Inflammatory macrophage (primary cell): ENCODE measurements at places on chromosomes 2 and 18.
A peak's percentile ranks its signal among the peaks of the same experiment; 100 is the strongest.

- peak; percentile 59 for DNase-seq
Measured at GRCh38 chr2:112618383-112618782, 27.4 kb upstream of the SLC20A1 start.

DNA sequence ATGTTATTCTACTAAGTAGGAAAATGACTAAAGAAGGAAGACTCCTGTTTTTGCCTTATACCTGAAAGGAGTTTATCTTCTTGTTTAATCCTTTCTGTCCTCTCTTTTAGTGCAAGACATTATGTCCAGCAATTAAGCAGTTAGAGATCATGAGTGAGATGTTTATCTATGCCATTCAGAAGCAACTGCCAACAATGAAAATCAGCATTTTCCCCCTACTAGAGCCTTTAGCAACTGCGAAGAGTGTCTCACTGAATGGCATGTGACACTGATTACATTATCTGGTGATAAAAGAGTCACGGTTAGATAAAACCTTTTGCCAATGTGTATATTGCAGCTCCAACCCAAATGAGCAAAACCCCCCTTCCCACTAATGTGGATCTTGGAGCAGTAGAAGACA lies 357.7 kb upstream of the SYT4 start:
- no peak for DNase-seq

- no peak for DNase-seq
Measured at GRCh38 chr18:33757037-33757436, 179.0 kb downstream of the ASXL3 start.

- DNase-seq, result no peak
Measured at GRCh38 chr2:6506361-6506794, 359.3 kb downstream of the CMPK2 start.

DNA sequence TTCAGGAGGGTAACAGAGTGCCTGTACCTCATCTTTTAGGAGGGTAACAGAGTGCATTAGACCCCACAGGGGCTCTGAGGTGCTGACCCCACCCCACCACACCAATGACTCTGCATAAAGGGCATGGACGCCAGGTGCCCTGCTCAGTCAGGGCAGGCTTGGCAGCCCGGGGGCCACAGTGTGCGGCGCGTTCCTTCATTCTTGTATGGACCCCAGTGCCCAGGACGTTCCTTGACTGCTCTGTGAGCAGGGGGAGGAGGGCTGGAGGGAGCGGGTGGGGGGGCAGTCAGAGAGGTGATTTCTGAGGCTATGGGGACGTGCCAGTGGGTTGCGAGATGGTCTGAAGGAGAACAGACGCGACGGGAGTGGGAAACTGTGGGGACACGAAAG lies 168.7 kb upstream of the NCK2 start:
- no peak for DNase-seq

GRCh38 chr2:228140934-228141528 lies 40.5 kb downstream of the SPHKAP start:
- no peak for DNase-seq

DNA sequence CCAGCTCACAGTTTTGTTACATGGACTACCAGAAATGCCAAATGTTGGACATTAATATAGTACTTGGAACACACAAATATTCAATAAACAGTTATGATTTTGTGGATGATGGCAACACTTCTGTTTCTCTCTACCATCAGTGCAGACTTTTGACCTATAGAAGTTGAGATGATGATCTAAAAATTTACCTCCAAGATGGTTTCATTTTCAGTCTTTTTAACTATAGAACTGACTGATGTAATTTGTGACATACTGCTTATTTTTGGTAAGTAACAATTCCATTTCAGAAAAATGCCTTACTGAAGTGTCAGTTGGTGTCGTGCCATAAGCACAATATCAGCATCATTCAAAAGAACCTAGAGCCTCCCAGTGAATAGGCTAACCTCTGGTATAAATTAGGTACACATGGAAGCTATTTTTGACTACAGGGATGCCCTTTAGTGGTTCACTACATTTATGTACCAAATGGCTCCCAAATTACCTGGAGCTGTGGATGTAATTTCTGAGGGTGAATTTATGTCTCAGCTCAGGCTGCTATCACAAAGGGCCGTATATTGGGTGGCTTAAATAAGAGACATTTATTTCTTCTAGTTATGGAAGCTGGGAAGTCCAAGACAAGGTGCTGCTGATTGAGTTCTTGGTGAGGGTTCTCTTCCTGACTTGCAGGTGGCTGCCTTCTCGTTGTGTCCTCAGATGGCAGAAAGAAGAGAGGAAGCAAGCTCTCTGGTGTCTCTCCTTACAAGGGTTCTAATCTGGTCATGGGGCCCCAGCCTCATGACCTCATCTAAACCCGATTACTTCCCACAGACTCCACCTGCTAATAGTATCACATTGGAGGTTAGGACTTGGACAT lies 66.5 kb downstream of the ALPK2 start:
- DNase-seq, result no peak

GRCh38 chr2:61671561-61672315 lies 133.6 kb upstream of the XPO1 start:
- no peak for DNase-seq

GRCh38 chr2:60980071-60980815 lies 37.3 kb upstream of the PEX13 start:
- no peak for DNase-seq

GRCh38 chr2:67579216-67579615 lies 182.1 kb downstream of the ETAA1 start:
- DNase-seq, result no peak

DNA sequence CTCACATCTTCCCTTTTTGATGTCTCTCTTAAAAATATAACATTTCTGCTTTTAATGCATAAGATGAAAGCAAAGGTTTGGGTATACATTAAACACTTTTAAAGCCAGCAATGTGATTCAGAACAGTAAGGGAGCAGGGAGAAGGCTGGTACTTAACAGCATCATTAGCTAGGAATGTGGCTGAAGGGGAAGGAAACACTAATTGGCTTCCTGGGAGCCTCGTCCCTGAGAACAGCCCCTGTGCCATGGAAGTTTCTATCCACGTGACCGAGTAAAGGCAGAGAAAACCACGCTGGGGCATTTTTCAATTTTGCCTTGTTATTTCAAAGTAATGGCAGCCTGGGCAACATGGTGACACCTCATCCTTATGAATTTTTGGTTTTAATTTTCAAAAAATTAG lies 109.2 kb upstream of the GPC1 start:
- no peak for DNase-seq

GRCh38 chr2:180334514-180334913 lies 327.4 kb upstream of the CWC22 start:
- no peak for DNase-seq

- DNase-seq, result no peak
Measured at GRCh38 chr2:5391362-5391761, 300.8 kb upstream of the SOX11 start.

DNA sequence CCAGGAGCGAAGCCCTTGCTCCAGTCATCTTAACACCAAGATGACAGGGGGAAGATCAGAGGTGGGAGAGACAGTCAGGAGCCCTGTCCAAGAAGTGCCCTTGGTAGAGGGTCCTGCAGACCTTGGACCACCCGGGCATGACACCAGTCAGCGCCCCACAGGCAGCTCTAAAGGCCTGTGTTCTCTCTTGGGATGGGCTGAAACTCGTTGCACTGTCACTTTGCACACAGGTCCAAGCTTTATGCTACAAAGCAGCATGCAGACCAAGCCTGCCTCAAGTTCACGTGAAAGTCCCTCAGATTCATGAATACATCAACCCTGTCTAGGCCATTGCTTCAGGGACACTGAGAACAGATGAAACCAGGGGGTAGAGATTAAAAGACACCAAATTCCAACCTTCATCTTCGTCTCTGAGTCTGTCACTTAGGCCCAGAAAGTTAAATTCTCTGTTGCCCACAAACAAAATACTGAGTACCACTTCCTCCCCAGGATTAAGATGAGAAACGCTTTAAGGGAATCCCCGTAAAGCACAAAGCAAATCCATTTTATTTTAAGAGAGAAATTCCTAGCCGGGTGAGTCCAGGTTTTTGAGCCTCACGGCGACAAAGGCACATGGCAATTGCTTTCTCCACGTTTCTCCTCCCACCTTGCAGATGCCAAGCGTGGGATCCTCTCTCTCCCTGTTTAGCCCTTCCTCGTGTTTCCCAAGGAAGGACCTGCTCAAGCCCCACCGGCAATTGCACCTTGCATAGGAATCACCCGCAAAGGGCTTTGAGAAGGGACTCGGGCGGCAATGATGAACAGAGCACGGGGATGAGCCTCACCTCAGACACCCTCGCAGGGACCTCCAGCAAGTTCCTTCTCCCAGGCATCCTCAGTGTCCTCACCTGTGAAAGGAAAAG lies 75.0 kb upstream of the ID2 start:
- DNase-seq, result no peak

- DNase-seq, result no peak
Measured at GRCh38 chr18:30150586-30151250, 891.8 kb downstream of the DSC3 start.

DNA sequence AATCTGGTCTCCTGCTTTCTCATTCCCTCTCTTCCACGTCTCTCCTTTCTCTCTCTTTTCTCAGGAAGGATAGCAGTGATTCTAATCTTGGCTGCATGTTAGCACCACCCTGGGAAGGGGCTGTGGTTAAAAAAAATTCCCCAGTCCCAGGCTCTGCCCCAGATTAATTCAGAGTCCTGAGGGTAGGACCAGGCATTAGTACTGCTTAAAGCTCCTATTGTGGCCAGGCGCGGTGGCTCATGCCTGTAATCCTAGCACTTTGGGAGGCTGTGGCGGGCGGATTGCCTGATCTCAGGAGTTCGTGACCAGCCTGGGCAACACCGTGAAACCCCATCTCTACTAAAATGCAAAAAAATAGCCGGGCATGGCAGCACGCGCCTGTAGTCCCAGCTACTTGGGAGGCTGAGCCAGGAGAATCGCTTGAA lies 35.4 kb upstream of the EML4 start:
- no peak for DNase-seq

DNA sequence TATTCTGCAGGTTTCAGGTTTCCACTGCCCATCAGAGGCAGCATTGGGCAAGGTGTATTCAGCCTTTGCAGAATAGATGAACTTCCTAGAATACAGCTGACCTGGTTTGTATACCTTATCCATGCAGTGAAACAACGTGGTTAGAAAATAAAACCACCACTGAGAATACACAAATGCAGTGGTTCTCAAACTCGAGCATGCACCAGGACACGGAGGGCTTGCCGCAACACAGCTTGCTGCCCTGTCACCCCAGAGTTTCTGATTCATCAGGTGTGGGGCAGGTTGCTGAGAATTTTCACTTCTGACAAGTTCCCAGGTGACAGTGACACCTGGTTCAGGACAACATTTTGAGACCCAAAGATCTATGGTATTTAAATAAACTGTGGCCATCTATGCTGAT lies 23.4 kb upstream of the C1D start:
- no peak for DNase-seq

DNA sequence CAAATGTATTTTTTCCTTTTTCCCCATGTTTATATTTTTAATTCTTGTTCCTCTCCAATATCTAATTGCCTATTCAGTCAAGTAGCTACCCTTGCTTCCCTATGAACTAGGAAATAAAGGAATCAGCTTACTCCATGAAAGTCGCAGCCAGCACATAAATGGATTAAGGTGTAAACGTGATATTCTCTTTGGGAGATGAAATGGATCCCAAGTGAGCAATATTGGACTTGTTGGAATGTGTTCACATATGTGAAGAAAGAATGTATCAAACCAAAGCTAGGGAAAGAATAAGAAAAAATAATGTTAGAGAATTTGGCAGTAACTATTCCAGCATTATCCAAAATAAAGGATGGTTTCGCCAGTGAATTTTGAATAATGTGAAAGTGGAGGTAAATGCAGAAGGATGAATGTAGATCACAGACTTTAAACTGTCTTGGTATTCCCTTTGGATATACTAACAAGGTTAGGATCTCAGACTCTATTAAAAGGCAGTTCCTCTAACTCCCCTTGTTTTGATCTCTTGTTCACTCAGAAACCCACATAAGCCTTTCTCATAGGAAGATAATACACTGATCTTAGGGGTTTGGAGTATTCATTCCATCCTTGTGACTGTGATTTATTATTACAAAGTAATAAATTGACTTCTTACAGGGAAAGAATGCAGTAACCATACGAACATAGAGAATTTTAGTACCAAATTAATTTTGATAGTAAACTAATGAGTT lies 208.1 kb downstream of the BABAM2 start:
- DNase-seq, result no peak

- no peak for DNase-seq
Measured at GRCh38 chr2:39228413-39229209, 15.2 kb downstream of the CDKL4 start.

DNA sequence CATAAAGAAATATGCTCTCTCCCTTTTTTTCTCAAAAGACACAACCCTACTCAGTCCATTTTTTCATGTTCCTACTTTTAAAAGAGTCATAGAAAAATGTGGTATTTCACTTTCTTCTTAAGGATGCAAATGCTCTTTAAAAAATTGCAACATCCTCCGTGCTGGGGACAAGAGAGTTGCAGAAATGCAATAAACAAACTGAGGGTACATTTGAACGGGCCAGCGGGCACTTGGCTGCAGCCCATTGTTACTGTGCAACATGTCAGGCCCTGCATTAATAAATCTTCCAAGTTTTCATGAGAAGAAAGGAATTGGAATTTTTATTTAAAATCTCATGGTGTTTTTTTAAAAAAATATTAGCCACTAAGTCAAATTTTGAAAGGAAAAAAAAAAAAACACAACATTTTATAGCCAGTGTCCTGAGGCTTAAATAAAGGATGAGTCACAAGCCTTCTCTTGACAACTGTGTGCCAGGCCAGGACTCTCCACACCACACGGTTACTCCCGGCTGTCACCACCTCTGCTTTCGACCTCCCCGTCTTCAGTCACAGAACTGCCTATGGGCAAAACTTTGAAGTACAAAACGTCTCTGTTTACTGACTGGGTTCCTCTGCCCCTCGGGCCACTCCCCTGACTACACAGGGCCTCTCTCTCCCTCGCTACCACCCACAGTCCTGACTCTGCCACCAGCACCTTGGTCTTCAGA lies 57.5 kb upstream of the MFF start:
- no peak for DNase-seq

DNA sequence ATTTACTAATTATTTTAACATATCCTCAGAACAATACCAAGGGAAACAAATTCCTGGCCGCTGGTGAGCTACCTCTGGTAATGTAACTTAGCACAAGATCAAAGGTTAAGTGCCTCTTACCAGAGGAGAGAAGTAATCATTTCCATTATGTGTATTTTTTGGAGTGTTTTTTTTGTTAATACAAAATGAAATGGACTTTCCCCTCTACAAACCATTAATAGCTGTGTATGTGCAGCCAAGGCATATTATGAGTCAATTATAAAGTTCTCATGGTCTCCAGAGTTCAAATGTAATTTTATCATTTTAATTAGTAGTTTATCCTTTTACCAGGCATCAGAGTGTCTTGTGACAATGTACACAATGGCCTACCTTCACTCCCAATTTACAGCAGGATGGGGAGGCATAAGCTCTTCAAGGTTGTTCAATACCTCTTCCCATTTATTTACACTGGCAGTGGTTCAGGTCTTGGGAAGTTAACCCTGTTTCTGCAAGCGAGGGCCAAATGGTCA lies 242.2 kb downstream of the TGIF1 start:
- no peak for DNase-seq

GRCh38 chr2:216399621-216400020 lies 12.7 kb upstream of the SMARCAL1 start:
- no peak for DNase-seq

- DNase-seq, result no peak
Measured at GRCh38 chr2:238927746-238928519, 80.0 kb downstream of the TWIST2 start.

GRCh38 chr2:943821-944220 lies 6.8 kb upstream of the SNTG2 start:
- no peak for DNase-seq

GRCh38 chr18:39751161-39751560 lies 2185.6 kb upstream of the CELF4 start:
- no peak for DNase-seq

- DNase-seq, result no peak
Measured at GRCh38 chr2:44740678-44741077, 200.8 kb upstream of the SIX3 start.
